ENCODE measurements at places on chromosomes 7 and 10.

- DNase-seq: no peak
Observed at GRCh38 chr7:152577339-152577738, 98.6 kb downstream of the XRCC2 start.

- DNase-seq: no peak
Observed at GRCh38 chr7:117803476-117803875, 69.8 kb downstream of the CTTNBP2 start.

DNA sequence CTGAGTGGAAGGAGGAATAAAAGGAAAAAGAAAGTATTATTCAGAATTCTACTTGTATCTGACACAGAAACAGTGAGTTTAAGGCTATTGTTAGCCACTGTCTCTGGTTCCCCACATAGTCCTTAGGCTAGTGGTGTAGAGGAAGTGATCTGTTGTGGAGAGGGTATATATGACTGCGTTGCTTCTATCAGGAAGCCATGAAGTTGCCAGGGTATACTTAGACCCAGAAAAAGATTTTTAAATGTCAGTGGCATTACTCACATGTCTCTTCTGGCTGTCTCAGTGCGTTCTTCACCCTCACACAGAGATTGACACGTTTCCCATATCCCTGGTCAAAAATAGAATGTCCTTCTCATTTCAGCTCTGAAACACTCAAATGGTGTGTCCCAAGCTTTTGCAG lies 72.7 kb downstream of the SEM1 start:
- DNase-seq: no peak

DNA sequence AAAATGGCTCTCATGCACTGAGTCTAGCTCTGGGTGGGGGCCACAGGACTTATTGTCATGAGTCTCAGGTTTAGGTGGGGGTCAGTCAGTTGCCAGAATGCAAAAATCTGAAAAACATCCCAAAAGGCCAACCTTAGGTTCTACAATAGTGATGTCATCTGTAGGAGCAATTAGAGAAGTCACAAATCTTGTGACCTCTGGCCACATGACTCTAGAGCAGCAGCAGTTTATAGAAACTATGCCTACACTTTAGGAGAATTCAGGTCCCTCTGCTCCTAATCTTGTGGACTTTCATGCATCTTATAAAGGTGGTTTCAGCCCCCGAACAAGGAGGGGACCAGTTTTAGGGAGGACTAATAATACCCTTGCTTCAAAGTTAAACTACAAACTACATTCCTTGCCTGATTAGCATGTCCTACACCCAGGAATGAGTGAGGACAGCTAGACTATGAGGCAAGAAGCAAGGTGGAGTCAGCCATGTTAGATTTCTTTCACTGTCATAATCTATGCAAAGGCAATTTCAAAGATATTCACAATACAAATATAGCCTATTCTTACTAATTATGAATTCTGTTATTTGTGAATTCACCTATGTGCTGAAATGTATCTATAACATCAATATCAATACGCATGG lies 123.5 kb upstream of the ADCY1 start:
- no peak for DNase-seq

- DNase-seq: no peak
Observed at GRCh38 chr10:42475168-42476098, 162.9 kb downstream of the ZNF33B start.

DNA sequence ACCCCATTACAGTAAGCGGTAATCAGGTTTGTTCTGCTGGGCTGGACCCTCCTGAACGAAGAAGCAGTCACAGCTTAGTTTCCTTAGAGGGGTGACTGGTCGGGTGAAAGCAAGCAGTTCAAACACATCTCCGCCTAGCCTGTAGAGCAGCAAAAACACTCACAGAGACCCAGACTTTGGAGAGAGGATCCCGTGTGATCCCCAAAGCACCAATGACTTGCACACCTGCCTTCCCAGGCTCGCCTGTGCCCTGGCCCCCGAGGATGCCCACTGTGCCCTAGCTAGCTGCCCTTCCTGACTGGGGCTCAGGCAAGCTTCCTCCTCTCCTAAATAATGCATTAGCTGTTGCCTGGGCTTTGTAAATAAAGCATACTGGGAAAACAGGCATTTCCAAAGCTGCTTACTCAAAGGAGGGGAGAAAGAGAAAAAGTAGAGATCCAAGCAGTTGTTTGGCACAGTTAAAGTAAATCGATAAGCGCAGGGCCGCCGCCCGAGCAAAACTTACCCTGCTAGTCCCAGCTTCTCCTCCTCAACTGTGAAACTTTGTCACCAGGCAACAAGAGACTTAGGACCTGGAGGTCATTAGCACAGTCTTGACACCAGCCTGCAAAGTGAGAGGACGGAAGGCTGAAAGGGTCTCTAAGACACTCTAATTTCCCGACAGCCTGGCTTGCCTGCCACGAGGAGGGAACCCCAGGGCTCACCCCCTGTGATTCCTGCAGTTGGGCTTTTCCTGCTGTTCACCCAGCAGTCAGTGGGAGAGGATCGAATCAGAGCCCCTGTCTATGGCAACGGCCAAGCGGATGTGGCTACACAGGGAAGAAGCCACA lies 4.8 kb downstream of the LRRC18 start:
- no peak for DNase-seq

- DNase-seq: no peak
Observed at GRCh38 chr10:25907261-25907660, 26.8 kb upstream of the MYO3A start.

- DNase-seq: no peak
Observed at GRCh38 chr7:38574086-38574485, 57.1 kb downstream of the AMPH start.

GRCh38 chr10:59016043-59016442 lies 160.4 kb upstream of the PHYHIPL start:
- DNase-seq: no peak

- no peak for DNase-seq
Observed at GRCh38 chr7:2527505-2528467, 8.2 kb downstream of the LFNG start.

DNA sequence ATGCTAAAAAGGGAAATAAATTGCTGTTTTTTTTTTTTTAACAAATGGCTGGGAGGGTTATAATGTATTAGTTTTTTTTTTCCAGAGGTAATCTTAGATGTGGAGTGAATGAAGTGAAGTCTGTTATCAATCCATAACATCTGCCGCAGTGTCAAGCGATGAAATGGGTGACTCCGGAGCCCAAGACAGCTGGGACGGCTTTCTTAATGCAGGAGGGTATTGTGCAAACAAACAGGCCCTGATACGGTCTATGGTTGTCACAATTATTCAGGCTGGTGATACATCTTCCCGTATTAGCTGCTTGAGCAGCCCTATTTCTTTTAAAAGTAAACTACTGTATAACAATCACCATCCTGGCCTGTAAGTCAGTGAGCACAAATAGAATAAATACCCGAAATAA lies 1231.2 kb downstream of the GATA3 start:
- no peak for DNase-seq

DNA sequence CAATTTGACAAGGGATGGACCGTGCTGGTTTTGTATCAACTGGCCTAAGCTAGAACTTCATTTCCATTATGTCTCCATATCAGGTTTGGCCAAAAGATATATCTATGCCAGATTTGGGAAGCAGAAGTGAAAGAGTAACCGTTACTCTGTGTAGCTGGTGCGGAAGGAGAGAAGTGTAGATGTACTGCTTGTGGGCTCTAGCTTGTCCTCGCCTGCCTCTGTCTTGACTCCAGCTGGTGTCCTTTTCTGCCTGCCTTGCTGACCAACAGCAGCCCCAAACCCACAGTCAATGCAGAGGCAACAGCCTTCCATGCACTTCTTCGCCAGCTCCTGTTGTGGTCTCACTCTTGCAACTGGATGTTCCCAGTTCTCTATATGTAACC lies 128.5 kb downstream of the KIF20B start:
- no peak for DNase-seq

GRCh38 chr7:34331102-34331501 lies 326.9 kb upstream of the NPSR1 start:
- DNase-seq: no peak

DNA sequence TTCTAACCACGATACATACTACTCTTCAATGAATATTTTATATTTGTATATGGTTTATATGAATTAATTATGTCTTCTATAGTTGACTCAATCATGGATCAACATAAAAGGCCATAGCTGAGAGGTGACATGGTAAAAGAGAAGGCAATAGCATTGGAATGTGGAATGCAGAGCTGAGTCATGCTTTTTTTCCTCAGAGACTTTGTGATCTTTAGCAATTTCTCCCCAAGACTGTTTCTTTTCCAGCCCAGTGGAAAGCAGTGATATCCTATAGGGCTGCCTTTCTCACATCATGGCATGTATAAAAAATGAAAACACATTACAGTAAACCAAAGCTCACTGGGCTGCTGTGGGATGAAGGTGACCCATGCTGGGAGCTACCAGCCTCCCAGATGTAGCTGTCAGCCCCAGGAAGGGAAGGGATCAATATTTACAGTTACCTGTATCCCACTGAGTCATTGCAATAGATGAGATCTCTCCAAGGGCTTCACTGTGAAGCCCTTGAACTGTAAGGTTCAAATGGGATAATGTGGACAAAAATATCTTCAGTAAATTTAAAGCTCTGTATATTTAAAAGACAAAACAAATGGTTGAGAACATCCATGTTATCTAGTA lies 30.2 kb downstream of the SLC39A12 start:
- no peak for DNase-seq

GRCh38 chr10:94088926-94089381 lies 95.2 kb downstream of the PLCE1 start:
- no peak for DNase-seq

- DNase-seq: no peak
Observed at GRCh38 chr10:48206482-48207250, 67.8 kb downstream of the FRMPD2 start.

GRCh38 chr10:16732376-16732775 lies 84.8 kb downstream of the RSU1 start:
- no peak for DNase-seq

GRCh38 chr7:151330661-151331060 lies 11.0 kb upstream of the NUB1 start:
- DNase-seq: no peak

DNA sequence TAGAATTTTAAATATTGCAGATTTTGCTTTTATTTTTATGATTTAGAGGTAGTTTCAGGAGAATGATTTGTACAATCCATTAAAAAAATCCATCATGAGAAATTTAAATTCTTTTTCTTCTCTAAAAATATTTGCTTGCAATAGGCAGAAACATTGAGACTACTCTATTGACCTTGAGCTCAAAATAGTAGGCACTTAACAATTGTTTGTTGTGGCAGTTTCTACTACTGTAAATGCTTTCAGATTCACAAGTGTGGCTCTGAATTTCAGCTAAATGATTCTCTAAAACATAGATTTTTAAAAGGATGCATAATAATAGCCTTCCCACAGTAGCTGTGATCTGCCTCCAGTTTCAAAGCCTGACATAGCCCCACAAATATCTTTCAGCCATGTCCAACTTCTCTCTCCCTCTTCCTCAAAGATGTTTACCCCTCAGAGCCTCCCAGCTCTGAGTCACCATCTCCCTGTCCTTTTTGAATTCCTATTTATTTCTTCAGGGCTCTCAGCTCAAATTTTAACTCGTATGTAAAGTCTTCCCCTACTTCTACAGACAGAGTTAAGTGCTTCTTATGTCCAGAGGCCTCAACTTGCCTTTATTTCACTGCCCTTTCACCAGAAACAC lies 160.5 kb downstream of the AOAH start:
- no peak for DNase-seq

- no peak for DNase-seq
Observed at GRCh38 chr10:15744217-15744865, 24.6 kb upstream of the ITGA8 start.

GRCh38 chr7:126079581-126079980 lies 1150.0 kb upstream of the POT1 start:
- DNase-seq: no peak

DNA sequence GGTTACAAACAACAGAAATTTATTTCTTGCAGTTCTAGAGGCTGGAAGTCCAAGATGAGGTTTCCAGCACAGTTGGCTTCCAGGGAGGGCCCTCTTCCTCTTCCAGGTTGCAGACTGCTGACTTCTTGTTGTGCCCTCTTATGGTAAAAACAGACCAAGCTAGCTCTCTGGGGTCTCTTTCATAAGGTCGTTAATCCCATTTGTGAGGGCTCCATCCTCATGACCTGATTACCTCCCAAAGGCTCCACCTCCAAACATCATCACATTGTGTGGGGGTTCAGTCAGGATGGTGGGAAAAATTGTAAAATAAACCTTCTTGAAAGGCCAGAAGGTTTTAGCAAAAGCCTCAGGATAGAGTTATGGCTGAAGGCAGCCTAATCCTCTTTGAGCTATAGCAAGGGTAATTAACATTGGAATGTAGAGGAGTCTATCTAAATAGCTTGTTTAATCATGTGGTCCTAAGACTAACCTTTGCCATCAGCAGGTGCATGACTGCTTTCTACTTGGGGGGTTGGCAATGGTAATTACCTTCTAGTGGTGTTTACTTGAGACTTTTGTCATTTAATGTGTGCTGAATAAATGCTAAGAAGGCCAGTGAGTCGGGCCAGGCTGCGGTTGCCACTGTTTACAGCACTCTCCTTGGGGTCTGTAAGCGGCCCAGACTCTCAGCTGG lies 80.8 kb downstream of the PPP1R17 start:
- no peak for DNase-seq

DNA sequence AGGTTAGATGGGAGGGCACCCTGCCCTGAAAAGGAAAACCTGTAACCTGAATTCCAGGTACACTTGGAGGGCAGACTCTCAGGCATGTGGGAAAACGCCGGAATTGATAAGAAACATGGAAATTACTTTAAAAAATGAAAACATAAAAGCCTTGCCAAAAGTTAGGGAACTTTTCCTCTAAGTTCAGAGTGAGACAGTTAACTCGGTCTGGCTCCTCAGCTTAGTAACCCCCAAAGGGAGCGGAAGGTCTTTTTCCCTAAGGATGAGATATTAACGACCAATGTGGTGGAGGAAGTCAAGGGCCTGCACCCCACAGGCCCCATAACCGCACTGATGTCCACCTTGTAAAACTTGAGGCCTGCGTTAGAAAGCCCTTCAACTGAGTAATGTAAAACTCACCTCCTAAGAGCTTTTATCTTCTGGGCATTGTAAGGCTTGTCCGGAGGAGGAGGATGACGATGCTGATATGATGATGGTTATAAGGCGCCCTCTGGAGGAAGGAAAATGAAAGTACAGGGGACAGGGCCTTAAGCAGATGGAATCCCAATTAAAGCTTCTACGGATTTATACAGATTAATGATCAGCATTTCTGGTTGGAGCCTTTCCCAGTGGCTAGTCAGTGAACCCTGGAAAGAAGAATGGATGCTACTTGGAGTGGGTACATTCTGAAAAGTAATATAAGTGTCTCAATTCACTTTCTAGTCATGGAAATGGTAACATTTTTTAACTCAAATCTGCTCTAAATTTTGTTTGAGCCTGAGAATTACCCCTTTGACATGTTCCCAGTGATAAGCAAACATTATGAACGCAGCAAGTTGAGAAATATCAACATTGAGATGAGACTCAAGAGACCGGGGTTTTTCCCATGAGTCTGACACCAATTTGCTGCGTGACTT lies 694 bp downstream of the COL1A2 start:
- DNase-seq: no peak
